RPMI7951 (cell line): ENCODE measurements at places on chromosomes 7 and 10. TPM values are rescaled to one million over a fixed set of nuclear protein-coding genes. Genes with fewer than 3 reads are reported as not detected.

The ZNF239 gene
- 2.2 and 2.4 TPM in 2 replicates for total RNA-seq

The PROSER2 gene
- total RNA-seq: 0.84 and 1.6 TPM in 2 replicates

The ASB13 gene
- total RNA-seq: 11.5 and 11.7 TPM in 2 replicates

The PLAC9 gene
- 0.78 and 1.2 TPM in 2 replicates for total RNA-seq

DNA sequence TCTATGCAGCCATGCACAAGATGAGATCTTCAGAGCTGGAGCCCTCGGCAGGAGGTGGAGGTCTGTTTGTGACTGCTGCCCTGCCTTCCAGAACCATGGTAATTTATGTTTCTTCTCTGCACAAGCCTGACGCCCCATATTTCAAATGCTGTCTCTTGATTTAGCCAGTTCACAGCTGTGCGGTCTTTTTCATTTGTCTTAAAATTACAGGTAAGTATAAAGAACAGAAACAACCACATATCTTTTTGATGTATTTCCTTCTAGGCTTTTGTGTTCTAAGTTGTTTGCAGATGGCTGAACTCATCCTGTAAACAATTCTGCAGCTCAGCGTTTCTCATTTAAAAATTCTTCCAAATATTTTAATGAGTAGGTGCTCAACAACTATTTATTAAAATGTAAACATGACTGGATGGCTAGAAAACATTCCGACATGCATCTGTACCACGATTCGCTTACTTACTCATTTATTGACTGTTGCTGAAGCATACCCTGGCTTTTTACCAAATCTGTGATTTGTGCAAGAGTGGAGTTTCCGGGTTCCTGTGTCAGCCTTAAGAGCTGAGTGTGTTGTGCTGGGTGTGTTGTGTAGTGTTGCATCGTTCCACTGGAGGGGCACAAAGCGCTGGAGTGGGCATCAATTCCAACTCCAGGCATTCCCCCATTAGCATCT lies 58.9 kb downstream of the PIP4K2A start:
- DNase-seq: peak; percentile 56

GRCh38 chr10:100696477-100696901 lies 48.9 kb upstream of the PAX2 start:
- peak; percentile 5 for DNase-seq

- peak; percentile 64 for DNase-seq
Measured at GRCh38 chr10:71597821-71598498, 121.6 kb downstream of the C10orf105 start.

GRCh38 chr10:94310369-94310768 lies 52.4 kb downstream of the NOC3L start:
- DNase-seq: no peak

DNA sequence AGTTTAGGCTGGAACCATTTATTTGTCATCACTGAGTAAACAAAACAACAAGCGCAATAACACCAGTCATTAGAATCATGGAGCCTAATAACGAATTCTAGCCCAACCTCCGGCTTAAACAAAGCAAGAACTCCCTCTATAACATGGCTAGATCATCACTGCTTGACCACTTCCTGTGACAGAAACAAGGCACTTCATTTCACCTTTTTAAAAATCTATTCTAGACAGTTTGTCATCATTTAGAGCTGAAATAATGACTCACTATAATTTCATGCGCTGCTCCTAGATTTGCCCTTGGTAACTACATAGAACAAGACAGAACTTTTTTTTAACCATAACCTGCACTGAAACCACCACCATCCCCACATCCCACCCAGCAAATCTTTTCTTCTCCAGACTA lies 81.3 kb downstream of the OSBPL3 start:
- DNase-seq: peak; percentile 77

GRCh38 chr10:7788639-7789286 lies 786 bp downstream of the ATP5F1C start:
- DNase-seq: peak; percentile 34
